Mesendoderm (in vitro differentiated cells): ENCODE measurements at places on chromosomes 5 and 9.

DNA sequence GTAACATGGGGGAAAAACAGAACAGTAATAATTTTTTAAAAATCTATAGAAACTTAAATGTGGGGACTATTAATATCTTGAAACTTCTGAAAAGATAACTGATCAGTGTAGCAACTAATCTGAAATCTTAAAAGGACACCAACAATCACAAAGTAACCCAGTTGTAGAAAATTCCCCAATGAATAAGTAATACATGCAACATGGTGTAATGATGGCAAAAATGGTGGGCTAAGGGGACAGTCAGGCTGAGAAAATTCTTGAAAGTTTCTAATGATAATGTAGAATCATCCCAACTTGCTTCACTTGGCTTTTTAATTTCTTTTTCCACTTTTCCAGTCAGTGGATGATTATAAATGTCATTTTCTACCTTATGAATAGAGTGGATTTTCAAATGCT, 5.4 kb downstream of the NFIL3 start:
- no peak for DNase-seq

DNA sequence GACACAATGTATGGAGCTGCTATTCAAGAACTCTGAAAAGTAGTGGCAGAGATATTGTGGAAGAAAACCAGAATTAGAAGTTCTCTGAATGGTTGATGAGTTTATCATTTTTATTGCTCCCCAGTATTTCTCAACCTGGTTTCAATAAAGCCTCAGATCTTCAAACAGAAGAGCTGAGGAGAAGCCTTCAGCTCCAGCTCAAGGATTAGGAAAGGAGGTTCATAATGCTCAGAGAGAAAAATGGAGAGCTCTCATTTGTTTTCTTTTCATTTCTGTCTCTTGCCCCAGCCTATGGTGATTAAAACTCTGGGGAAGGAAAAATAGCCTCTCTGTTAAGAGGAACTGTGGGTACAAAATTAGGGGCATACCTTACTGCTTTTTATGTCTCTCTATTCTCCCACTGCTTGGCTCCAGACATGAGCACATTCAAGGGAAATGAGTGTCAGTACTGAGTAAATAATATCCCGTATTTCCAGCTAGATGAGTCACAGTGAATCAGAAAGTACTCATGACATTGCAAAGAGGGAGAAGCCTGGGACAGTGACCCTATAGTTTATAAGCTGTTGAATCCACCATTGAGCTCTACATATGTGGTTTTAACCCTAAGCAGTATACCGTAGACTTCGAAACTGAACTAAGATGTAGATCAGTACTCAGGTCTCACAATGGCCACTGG, 138.1 kb downstream of the EMB start:
- DNase-seq = no peak

- DNase-seq = peak; percentile 55
Measured at GRCh38 chr9:89236955-89237573, 58.4 kb upstream of the SHC3 start.

DNA sequence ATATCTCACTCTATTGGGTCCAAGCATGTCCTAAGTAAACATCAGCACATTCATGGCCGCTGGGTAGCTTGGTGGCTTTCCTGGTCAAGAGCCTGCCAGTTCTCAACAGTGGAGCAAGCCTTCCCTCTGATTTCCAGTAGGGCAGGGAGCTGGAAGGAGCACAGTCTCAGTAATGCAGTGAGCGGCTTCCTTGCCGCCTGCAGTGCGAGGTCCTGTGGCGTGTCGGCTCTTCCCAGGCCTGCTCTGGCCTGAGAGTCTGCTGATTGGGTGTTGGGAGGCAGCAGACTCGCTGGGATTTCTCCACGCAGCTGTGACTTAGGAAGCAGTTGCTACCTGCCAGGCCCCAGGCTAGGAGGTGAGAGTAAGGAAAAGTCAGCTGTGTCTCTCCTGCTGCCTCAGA, 51.3 kb downstream of the SPTAN1 start:
- DNase-seq = no peak

DNA sequence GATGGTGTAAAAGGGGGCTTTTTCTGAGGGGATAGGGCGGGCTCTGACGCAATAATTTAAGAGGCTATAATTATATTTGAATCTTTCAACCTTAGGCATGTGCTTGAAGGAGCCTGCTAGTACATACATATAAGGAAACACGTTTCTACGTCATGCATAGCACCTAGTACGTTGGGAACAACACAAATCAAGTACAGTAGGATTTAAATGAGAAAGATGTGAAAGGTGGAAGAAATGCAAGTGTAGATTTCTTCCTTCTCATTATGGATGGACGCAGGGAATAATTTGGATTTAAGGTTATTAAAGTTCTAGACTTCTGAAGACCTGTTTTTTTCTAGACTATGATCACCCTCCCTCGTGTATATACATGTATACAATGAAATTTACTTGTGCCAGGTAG, 927 bp upstream of the CDO1 start:
- no peak for DNase-seq

DNA sequence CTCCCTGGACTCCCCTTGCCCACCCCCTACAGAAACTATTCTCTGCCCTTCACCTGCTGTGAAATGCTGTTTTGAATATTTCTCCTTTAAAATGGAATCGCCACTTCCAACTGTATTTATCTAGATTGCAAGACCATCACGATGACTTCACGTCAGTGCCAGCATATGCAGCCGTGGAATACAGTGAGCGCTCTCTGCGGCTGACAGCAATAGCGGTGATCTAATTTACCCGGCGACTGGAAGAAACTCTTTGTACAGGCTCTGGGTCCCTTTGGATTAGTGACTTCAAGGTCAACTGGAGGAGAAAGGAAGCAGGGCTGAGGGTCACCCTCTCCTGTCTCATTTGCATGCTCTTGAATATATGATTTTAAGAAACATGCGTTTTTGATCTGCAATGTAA, 192.0 kb downstream of the IRX1 start:
- DNase-seq = peak; percentile 11

- no peak for DNase-seq
Measured at GRCh38 chr9:22829236-22829635, 382.6 kb downstream of the DMRTA1 start.

GRCh38 chr9:91253488-91253887, 108.2 kb downstream of the AUH start:
- peak; percentile 90 for DNase-seq

- no peak for DNase-seq
Measured at GRCh38 chr5:73088026-73088425, 32.3 kb upstream of the TMEM171 start.

- DNase-seq = no peak
Measured at GRCh38 chr9:113659039-113659438, 195.5 kb downstream of the RGS3 start.
